ENCODE measurements at places on chromosomes 11 and 22.

GRCh38 chr22:41576877-41577276 lies 12.8 kb downstream of the PMM1 start:
- DNase-seq: no peak

GRCh38 chr11:6191742-6192141 lies 7.3 kb upstream of the OR52W1 start:
- no peak for DNase-seq

DNA sequence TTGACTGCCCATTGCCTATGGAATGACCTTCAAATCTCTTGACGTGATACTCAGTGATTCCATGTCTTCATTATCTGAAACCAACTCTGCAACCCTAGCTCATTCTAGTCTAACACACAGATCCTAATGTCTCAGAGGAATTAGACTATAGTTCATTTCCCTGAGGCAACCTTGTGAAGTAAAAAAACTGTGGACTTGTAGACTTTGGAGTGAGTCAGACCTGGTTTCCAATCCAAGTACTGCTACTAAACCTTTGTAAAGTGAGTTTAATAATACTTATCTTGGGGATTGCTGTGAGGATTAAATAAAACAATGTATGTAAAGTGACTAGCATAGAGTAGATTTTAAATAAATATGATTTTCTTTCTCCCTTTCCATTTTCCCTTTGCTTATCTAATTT lies 226.1 kb downstream of the BLID start:
- DNase-seq: no peak

GRCh38 chr22:48092866-48093265 lies 1330.4 kb downstream of the TBC1D22A start:
- DNase-seq: no peak

GRCh38 chr22:17243524-17243923 lies 24.3 kb upstream of the ADA2 start:
- DNase-seq: no peak

GRCh38 chr22:32546496-32546895 lies 71.9 kb downstream of the FBXO7 start:
- DNase-seq: peak; percentile 82

GRCh38 chr22:37202716-37203115 lies 9.6 kb downstream of the SSTR3 start:
- peak; percentile 29 for DNase-seq

DNA sequence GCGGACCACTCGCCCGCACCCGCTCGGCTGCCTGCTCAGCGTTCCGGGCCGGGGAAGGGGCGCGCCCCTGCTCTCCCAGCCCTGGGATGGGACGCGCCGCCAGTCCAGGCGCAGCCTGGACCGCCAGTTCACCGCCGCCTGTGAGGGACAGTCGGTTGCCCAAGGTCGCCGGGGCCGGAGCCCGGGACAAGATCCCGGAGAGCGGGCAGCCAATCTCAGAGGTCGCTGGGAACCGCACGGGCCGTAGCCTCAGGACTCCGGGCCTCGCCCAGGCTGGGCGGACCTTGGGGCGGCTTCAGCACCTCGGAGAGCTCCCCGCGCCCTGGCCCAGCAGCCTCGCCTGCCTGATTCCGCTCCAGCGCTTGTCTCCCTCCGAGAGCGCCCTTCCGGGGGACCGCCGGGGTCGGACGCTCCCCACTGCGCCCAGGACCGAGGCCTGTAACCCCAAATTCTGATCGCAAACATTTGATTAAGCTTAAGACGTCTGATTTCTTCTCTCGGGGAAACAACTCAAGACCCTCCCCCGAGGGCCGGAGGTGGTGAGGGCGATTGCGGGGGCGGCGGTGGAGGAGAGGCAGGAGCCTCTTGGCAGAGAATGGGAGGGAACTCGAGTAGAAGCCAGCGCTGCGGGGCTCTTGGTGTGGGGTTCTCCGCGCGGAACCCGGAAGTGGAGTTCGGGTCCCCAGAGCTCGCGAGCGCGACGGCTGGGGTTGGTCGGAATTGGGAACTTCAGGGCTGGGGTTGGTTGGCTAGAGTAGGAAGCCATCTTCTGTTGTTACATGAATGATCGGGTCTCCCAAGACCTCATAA lies 1.1 kb upstream of the CHRM4 start:
- peak; percentile 90 for DNase-seq

GRCh38 chr22:34975721-34976120 lies 90.2 kb upstream of the ISX start:
- no peak for DNase-seq

- DNase-seq: no peak
Observed at GRCh38 chr11:109728056-109728455, 306.1 kb downstream of the C11orf87 start.
